Fibroblast of skin of left quadriceps (primary cell): ENCODE measurements at places on chromosomes 12 and 14.

- no peak for DNase-seq
Observed at GRCh38 chr12:92650228-92650822, 52.5 kb upstream of the PLEKHG7 start.

DNA sequence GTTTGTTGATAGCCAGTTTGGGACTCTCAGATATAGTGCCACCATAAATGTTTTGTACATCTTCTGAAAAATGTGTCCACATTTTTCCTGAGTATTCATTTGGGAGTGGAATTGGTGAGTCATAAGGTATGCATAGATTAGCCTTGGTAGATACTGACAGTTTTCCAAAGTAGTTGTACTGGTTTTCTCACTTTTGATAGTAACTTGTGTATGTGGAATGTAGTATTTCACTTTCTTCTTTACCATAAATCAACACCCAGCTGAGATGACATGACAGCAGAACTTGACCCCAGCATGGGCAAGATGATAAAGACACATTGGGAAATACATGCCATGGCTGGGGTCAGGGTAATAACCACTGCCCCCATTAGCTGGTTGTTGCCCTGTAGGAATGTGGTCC lies 5.4 kb downstream of the FBXW8 start:
- no peak for DNase-seq

DNA sequence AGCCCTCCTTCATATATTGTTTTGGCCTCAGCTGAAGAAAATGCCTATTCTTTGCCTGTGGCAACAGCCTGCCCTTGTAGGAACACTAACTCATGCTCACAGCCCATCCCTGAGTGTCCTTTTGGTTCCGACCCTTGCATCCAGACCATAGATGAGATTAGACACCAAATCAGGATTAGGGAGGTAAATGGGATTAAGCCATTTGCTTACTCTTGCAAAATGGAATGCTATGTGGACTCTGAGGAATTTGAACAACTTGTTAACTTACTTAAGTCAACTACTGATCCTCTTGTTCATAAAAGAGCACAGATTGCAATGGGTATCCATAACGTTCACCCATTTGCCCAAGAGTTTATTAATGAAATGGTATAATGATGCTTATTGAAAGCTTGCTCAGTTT lies 27.3 kb downstream of the TSHR start:
- no peak for DNase-seq

- DNase-seq, result no peak
Observed at GRCh38 chr14:72253503-72253902, 321.3 kb downstream of the RGS6 start.
